ENCODE measurements at places on chromosomes 2 and 18.

GRCh38 chr2:136075476-136075875 is 42.5 kb downstream of the CXCR4 start:
- DNase-seq, result no peak

DNA sequence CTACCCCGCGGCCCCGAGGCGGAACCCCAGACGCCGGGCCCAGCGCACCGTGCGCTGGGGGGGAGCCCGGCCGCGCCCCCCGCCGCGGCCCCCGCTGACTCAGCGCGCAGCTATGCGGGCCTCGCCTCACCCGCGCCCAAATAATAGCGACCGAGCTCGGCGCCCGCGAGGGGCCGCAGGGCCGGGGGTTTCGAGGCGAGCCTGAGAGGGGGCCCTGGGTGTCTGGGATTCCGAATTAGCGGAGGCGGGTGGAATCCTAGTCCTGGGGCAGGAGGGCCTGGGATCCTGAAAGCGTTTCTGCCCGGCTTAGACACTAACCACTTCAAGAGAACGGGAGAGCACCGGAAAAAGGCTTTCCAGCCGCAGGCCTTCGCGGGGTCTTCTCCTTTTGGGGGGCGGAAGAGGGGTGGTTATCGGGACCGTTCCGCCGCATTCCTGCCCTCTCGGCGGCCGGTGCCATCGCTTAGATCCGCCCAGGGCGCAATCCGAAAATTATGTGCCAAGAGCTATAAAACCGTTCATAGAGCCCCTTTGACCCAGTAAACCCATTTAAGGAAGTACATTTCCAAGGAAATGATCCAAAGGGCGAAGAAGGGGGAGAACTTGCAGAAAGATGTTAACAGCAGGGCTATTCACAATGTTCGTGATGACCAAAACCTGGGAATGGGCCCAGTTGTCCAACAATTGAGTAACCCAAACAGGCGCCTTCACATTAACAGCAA is 681 bp upstream of the ROCK2 start:
- no peak for DNase-seq

GRCh38 chr2:168495524-168495923 is 39.5 kb downstream of the CERS6 start:
- no peak for DNase-seq

- no peak for DNase-seq
Observed at GRCh38 chr2:165402162-165402561, 67.3 kb upstream of the CSRNP3 start.

GRCh38 chr2:126244937-126245336 is 411.0 kb upstream of the GYPC start:
- peak; percentile 17 for DNase-seq

DNA sequence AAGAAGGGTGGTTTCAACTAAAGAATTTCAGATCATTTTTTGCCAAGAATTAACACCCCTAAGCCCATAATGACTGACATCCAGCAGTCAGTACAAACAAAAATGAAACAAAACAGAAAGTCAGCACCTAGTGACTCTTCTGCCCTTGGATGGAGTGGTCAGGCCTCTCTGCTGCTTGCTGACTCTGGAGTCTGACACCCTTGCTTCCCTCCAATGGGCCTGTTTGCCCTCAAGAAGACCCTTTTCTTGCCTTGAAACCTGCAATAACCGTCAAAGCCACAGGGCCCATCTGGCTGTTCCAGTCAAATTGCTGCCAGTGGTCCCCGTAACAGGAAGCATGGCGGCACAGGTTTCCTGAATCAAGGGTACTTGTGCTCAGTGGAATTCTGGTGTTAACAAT is 27.2 kb upstream of the CYTIP start:
- no peak for DNase-seq

DNA sequence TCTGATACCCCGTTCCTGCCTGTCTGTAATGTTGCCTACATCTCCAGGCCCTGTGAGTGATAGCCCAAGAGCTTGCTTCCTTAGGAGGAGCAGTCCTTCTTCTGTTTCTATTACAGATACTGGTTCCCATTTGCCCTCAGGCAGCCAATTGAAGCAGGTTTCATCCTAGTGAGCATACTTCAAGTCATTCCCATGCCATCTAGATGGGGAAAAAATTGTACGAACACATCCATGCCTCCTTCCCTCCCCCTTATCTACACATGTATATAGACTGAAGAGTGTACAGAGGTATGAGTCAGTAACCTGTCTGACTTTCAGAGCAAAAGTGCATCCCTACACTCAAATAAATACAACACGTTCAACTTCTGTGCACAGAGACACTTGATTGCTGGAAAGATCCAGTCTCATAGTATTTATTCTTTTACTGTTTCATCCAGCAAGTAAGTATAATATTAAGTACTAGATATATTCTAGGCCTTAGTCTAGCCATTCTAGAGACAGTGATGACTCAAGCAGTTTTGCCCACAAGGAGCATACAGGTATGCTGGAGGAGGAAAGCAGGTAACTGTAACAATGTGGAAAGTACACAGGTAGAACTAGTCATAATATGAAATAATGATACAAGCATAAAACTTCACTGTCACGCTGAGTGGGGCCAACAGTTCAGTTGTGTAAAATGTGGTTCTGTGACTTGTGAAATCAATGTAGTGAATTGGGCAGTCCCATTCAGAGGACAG is 153.4 kb downstream of the MGAT5 start:
- DNase-seq, result no peak

- no peak for DNase-seq
Observed at GRCh38 chr2:238861766-238862315, 14.0 kb downstream of the TWIST2 start.

DNA sequence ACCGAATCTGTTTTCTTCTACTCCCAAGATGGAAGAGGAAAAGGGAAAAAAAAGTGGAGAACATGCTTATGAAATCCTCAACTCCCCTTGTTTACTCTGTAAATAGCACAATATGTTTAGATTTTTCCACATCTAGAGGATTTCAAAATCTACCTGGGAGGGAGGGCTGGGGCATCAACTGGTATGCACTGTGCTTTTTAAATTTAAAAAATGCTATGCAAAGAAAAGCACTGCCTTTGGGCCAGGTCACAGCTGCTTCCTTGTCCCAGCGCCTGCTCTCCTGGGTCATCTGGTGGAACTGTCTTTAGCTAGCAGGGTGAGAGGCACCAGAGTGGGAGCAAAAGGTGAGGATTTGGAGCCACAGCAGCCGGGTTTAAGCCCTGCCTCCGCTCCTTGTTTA is 88.2 kb upstream of the BOD1L2 start:
- no peak for DNase-seq

DNA sequence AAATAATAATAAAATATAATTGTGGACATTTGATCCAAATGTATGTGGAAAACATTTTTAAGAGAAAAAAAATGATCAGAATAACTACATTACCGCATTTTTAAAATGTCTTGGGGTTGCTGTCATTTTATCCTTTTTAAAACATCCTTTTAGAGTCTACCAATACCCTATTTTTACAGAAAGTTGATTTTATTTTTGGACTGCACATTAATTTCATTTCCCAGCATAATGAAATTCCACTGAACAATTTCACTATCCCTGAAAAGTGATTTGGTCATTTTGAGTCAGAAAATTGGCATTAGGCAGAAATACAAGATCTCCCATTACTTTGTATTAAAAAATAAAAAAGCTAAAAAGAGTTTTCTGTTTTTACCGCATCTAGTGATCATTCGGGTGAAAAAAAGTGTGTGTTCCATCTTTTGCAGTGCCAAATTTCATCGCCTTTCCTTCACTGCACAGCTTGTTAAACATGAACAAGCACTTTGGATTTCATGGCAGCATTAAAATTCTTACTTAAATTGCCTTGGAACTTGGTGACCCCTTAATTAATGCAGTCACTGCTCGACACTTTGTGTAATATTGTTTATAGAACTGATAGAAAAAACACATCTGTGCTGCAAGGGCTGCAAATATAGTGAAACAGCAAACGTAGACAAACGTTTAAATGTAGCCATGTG is 611.7 kb downstream of the TSN start:
- no peak for DNase-seq

- no peak for DNase-seq
Observed at GRCh38 chr2:223811757-223812156, 25.6 kb downstream of the AP1S3 start.

DNA sequence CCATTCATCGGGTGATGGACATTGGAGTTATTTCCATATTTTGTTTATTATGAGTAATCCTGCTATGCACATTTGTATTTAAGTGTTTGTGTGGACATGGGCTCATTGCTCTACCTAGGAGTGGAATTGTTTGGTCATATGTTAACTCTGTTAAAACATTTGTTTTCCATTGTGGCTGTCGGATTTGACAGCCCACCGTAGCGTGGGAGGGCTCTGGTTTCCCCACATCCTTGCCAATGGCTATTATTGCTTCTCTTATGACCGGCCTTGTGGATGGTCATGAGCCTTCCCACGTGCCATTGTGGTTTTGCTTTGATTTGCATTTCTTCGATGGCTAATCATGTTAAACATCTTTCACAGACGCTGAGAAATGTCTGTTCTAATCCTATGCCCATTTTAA is 92.0 kb downstream of the ZNF236 start:
- DNase-seq, result no peak

- no peak for DNase-seq
Observed at GRCh38 chr2:172438741-172439508, 11.5 kb downstream of the ITGA6 start.

DNA sequence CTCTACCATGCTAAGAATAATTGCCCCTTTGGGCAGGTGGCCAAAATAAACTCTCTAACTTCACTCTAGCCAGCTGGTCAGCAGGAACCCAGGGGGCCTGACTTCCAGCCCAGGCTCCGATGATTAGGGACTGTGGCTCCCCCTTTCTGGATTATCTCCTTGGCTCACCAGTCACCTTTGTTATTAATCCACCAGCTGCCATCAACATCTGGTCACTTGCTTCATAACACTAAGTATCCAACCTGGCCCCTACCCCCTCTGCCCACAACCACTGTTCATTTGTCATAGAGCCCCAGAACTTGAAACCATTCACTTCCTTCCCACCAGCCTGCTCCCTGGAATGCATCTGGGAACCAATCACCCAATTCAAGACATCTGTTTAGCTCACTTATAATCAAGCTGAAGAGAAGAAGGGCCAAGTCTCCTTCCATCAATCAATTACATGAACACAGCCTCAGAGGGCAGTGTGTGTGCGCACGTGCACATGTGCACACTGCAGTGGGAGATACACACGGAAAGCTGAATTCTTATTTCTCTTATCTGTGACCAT is 215.1 kb downstream of the ALK start:
- no peak for DNase-seq

GRCh38 chr18:41324934-41325333 is 630.1 kb upstream of the PIK3C3 start:
- no peak for DNase-seq

DNA sequence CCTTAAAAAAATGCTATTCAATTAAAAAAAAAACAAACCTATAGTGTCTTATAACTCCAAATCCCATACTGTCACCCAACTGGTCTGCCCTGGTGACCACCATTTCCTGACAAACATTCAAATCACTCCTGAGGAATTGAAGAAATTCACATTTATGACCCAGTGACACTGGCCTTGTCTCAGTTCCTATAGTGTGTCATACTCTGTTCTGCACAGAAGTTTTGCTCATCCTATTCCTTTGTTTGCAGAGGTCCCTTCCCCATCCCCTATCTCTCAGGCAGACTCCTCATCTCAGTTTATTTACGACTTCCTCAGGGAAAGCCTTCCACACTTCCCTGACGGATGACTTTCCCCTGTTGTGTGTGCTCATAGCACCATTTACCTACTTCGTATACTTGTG is 14.7 kb downstream of the ZC3H6 start:
- DNase-seq, result no peak

DNA sequence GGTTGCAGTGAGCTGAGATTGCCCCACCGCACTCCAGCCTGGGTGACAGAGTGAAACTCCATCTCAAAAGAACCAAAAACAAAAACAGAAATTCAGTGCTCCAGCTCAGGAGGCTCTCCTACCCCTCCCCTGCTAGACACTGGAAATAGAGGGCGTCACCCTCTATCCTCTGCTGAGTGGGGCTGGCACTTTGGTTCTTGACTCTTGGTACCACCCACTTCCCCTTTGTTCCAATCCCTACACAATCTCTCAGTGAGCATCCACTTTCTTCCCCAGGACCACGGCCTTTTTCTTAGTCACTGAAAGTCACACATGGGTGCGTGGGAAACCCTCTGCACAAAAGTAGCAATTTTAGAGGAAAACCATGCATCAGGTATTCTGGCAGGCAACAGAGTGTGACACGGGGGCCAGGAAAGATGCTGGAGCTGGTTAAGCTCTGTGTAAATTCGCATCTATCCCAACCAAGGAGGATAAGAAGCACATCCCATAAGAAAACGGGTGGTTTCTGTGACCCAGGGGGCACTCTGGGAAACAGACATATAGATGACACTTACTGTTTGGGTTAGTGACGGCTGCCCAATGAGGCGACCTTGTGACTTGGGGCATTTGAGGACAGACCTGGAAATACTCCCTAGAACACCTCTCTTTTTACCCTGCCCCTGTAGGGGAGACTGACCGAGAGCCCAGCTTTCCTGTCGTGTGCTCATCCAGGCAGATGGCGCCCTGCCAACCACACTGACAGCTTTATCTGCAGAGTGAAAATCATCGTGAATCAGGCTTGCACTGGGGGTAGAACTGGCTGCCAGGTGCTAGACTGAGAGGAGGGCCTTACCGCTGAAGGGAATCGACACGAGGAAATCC is 7.7 kb downstream of the HJURP start:
- no peak for DNase-seq

GRCh38 chr2:169131587-169132512 is 62.5 kb downstream of the DHRS9 start:
- no peak for DNase-seq

- no peak for DNase-seq
Observed at GRCh38 chr2:121955426-121955825, 200.0 kb downstream of the TSN start.

DNA sequence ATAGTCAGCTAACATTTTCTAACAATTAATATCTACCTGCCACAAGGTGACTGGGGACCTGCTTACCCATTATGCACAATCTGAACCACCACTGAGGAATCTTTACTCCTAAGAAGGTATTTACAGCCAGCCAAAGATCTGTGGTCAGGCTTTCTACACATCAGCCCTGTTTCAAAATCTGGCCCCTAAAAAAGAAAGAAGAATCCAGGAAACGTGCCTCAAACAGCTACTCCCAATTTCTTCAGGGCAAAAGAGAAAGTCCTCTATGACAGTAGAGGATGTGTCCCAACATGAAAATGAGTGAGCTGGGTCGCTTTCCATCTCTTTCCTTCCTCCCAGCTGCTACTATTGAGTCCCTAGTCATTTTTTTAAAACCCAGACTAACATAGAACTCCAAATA is 79.5 kb downstream of the EPB41L3 start:
- DNase-seq, result no peak

DNA sequence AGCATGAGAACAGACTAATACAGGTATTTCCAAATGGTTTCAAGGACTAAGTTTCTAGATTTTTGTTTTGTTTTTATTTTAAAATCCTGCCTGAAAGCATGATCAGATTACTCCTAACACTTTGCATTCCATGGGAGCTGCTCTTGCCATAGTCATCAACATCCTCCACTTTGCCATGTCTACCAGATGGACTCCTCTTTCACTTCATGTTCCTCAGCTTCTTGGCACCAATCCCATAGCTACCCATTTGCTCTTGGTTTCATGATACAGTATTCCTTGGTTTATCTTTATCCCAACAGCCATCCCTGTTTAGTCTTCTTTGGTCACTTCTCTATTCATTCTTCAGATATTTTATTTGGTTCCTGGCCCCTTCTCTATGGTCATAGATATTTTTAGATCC is 154.2 kb upstream of the CCDC195 start:
- no peak for DNase-seq
